ENCODE measurements at places on chromosomes 5 and 9. TPM values are rescaled to one million over a fixed set of nuclear protein-coding genes. Genes with fewer than 3 reads are reported as not detected.

Gene PCDHGA12
- 2.9 TPM for total RNA-seq

DNA sequence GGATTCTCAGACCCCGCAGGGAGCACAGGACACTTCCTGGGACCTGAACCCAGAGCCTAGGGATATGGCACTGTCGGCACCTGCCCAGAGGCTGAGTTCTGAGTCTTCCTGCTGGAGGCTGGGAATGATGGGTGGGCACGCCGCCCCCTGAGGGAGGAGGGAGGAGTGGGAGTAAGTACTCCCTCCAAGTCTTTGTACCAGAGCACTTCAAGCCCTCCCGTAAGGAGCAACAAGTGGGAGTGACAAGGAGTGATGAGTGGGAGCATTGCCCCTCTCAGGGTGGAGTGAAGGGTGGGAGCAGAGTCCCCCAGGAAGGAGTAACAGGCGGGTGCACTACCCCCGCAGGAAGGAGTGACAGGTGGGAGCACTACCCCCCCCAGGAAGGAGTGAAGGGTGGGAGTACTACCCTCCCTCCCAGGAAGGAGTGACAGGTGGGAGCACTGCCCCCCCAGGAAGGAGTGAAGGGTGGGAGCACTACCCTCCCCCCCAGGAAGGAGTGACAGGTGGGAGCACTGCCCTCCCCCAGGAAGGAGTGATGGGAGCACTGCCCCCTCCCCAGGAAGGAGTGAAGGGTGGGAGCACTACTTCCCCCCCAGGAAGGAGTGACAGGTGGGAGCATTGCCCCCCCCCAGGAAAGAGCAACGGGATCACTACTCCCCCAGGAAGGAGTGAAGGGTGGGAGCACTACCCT, 100.1 kb downstream of the CACNA1B start:
- no peak for DNase-seq
- H3K27me3 ChIP-seq: peaks cover 21% of the 10 kb centered on the region

Gene IL9
- total RNA-seq: not detected

GRCh38 chr5:58012801-58013315, 447.0 kb downstream of the PLK2 start:
- no peaks in the 10 kb centered on the region for H3K36me3 ChIP-seq
- DNase-seq: no peak
- H3K4me1 ChIP-seq: no peaks in the 10 kb centered on the region

GRCh38 chr5:163473635-163474243, 13.3 kb downstream of the HMMR start:
- peaks cover 11% of the 10 kb centered on the region for H3K36me3 ChIP-seq
- DNase-seq: no peak
- H3K4me3 ChIP-seq: no peak overlapping the region

Measured in Calu3 (cell line).